ENCODE measurements at places on chromosomes 1 and 21.

DNA sequence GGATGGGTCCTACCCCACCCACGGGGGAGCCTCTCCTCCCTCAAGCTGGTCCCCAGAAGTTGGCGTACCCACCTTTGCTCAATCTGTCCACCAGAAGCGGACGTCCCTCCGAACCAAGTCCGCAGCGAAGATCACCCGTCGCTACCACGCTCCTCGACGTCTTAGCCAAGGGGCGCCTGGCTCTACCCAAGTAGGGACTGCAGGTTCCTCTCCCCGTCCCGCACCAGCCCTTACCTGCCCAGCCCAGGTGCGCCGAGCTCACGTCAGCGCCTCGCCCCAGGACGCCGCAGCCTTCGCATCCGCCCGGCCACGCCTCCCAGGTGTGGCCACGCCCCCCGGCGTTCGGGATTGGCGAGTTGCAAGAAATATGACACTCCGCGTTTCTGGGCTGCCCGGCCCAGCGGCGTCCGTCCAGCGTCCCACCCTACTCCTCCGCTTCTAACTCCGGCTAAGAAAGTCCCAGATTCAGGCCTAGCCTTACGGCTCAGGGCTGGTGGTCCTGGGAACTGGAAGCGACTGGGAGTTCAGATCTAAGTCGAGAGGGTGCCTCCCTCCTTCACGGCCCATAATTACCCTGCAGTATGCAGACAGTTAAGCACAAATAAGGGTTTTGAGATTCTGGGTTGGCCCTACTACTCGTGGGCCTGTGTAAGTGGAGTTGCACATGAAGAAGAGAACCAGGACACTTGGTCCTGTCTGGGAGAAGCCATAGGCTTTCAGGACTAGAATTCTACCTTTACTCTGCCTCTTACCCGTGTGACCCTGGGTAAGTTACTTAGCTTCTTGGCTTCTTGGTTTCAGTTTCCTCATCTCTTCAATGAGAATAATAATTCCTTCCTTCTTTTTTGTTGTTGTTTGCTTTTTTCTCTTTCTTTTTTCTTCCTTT lies at the start of gene IRF6:
Gene IRF6, minus strand, starts transcription at position 268 of the 886 bp plus-strand sequence. CDS start 4,729 bp downstream, outside the sequence.
- DNase-seq = peak; percentile 72

DNA sequence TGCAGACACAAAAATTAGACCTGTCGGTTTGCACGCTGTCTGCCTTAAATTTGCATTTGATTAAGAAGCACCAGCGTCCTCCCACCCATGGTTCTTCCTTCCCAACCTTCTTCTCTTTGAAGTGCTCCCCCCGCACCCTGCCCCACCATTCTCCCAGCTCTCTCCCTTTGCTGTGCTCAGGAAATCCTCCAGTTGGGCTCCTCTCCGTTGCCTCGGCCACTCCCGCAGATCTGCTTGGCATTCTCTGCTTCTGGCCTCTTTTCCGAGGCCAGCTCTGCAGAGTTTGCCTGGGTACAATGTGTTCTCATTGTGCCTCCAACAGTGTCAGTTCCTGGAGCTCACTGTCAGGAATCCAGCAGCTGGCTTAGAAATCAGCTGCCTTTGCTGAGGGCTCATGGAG lies 126.1 kb downstream of the NAV1 start:
- DNase-seq = no peak

DNA sequence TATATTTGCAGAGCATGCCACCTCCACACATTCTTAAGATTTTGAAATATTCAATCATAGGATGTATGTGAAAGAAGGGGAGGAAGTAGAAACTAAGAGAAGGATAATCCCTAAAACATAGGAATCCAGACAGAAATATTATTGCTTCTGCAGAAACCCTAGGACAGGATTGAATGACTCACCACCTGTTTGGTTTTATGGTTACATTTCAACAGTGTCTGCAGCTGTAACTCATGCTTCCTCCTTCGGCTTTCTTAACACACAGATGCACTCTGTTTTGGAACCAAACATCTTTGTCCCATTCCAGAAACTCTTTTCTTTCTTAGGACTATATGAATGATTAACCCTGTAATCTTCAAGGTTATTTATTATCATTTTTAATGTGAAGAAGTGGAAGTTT lies 20.7 kb downstream of the RGS7 start:
- no peak for DNase-seq

GRCh38 chr21:30935889-30936168 lies 54.4 kb upstream of the KRTAP11-1 start:
- DNase-seq = no peak

- DNase-seq = no peak
Measured at GRCh38 chr1:210201681-210202080, 30.9 kb upstream of the SERTAD4 start.

DNA sequence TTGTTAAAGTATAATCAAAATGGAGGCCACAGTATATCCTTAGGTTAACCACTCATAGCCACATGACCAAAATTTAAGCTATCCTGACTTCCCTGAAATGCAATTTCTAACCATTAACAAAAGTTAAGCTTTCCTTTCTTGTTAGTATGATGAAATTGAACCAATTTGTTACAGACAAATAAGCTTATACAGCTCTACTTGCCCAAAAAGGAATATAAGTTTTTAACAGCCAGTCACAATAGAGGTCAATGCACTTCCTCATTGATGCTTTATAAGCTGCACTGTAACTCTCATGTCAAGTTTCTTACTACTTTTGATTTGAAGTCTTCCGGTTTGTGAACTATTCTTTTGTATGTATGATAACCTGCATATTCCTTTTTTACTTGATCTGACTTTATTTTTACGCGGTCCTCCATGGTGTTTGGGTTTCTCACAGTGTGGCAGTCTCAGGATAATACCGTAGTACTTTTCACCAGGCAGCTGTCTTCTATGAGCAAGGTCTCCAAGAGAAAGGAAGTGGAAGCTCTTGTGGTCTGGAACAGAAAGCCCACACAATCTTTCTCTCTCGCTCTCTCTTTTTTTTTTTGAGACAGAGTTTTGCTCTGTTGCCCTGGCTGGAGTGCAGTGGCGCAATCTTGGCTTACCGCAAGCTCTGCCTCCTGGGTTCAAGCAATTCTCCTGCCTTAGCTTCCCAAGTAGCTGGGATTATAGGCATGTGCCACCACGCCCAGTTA lies 331.6 kb downstream of the SRGAP2C start:
- DNase-seq = no peak

- no peak for DNase-seq
Measured at GRCh38 chr1:87000460-87000859, 86.0 kb downstream of the HS2ST1 start.

DNA sequence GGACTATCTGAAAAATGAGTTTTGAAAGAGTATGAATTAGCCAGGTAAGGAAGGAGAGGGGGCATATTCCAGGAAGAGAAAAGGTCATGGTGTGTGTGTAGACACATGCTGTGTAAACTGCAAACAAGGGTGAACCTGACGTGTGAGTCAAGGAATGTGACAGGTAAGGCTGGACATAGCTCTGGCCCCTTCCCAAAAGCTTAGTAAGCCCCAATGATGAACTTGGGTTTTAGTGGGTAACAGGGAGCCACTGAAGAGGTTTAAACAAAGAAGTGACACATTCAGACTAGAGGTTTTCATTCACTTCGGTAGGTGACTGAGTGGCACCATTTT lies 36.7 kb downstream of the EGLN1 start:
- no peak for DNase-seq

DNA sequence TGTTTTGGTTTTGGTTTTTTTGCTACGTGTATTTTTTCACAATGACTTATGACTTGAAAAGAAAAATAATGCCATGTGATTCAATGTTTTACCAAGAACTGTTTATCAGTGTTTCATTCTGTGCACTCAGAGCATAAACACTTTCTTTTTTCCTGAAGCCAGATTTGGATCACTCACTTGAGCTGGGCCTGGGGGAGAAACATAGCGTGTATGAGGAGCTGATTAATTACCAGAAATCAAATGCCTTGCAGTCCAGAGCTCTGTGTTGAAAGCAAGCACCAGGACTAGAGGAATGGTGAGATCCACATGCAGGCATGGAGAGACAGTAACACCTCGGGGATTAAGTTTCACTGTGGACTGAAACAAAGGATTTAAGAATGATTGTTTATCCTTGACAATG lies 642.1 kb upstream of the ADGRL2 start:
- DNase-seq = peak; percentile 72

GRCh38 chr1:101407505-101408211 lies 170.8 kb downstream of the S1PR1 start:
- no peak for DNase-seq

DNA sequence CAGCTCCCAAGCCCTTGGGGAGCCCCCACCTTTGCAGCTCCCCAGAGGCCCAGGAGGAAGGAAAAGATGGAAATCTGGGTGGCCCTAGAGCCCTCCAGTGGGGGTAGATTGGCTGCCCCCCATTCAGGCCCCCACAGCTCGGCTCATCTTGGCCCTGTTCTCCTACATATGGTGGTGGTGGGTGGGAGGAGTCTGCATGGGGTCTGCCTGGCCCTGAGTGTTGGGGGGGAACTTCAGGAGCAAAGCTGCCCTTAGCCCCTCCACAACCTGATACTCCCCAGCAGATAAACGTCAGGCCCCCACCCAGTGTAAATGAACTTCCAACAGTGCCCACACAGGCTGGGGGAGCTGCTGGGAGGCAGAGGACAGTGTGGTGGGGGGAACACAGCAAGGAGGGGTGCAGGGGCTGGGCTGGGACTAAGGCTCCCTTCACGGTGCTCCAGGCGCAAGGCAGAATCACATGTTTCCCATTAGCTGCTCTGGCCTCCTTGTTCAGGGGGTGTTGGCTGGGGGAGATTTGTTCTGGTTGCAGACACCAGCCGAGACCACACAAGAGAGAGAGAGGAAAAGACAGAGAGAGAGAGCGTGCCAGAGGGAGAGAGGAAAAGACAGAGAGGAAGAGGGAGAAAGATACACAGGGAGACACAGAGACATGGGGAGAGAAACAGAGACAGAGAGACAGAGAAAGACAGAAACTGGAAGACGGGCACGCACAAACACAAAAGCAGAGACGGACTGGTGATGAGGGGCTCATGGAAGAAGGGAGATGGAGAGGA lies 42.6 kb downstream of the AHDC1 start:
- DNase-seq = no peak

DNA sequence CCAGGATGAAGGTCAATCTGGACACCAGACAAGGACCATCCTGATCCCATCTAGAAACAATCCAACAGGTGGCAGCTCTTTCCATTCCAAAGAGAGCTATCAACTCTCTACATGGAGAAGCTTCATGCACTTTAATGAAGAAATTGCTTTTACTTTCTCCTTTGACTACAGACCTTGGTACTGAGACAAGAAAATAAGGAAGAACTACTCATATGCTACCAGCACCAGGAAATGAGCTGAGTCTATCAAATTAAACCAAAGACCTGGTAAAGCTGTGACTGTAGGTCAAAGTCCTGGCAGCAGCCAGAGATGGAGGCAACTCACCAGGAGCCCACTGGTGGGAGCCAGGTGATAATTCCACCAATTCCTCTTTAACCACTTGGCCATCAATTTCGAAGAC lies 64.3 kb upstream of the LRRC8B start:
- DNase-seq = no peak

DNA sequence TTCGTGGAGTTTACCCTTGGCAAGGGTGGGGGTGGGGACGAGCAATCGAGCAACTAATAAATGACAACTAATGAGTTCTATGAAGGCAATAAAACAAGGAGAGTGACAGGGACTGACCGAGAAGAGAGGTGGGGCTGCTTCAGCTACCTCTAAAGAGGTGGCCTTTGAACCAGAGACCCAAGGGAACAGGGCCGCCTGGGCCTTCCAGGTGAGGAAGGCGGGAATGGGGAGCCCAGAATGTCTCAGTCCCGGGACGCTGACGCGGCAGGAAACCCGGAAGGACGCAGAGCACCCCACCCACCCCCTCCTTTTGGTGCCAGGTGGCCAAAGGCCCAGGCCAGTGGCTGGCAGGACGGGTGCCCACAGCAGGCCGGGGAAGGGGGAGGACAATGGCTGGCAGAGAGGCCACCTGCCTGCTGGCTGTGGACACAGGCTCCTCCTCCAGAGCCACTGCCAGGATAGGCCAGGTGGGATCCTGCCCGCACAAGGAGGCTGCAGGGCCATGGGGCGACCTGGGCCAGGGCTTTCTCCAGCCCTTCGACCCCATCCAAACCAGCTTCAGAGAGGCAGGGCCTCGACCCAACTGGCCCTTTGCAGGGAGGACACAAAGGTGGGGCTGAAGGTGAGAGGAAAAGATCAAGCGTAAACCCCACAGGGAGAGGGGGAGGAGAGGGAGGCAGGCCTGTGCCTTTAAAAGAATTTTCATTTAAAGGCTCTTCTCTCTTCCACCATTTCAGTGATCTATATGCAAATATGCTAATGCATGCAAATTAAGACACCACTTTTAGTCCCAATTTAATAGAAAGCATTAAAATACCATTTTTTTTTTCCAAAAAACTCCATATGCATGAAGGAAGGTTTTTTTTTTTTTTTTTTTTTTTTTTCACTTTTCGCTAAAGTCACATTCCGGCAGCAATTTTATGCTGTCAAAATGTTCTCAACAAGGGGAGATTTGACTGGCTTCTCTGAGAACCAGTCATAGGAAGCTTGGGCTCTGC lies 58.1 kb downstream of the CASZ1 start:
- DNase-seq = no peak

GRCh38 chr1:99119188-99119587 lies 114.5 kb upstream of the PLPPR5 start:
- DNase-seq = peak; percentile 4

DNA sequence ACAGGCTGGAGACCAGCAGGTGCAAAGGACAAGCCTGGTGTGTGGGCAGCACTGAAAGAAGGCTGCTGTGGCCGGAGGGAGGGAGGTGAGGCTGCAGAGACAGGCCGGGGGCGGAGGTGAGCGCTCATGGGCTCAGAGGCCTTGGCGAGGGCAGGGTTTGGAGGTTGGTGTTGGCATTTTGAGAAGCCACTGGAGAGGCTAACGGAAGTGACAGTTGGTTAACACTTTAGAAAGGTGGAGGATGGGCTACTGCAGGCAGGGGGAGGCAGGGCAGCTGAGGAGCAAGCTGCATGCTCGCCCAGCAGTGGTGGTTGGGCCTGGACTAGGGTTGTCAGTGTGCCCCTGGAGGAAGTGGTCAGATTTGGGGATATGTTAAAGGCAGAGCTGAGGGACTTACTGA lies 37.5 kb downstream of the QSOX1 start:
- DNase-seq = no peak

DNA sequence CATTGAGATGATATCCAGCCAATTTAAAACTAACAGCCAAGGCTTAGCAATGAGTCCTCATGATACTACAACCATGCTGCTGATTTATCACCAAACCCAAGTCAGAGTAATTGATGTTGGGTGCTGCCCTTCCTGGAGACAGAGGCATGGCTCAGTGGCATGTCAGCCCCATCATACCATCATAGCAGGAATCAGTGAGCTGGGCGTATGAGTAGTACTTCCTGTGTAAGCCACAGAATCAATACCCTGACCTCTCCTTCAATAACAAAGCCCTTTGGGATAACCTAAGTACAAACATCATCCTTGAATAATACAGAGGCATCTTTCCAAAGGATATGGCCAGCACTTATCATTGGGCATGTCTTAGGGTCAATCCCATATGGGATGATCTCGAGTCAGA lies 3.0 kb upstream of the LCE1E start:
- DNase-seq = no peak

GRCh38 chr1:10682108-10682445 lies 114.4 kb downstream of the CASZ1 start:
- DNase-seq = no peak

- DNase-seq = no peak
Measured at GRCh38 chr1:62897788-62898187, 113.9 kb downstream of the ATG4C start.
